ENCODE measurements at places on chromosomes 2 and 18.

DNA sequence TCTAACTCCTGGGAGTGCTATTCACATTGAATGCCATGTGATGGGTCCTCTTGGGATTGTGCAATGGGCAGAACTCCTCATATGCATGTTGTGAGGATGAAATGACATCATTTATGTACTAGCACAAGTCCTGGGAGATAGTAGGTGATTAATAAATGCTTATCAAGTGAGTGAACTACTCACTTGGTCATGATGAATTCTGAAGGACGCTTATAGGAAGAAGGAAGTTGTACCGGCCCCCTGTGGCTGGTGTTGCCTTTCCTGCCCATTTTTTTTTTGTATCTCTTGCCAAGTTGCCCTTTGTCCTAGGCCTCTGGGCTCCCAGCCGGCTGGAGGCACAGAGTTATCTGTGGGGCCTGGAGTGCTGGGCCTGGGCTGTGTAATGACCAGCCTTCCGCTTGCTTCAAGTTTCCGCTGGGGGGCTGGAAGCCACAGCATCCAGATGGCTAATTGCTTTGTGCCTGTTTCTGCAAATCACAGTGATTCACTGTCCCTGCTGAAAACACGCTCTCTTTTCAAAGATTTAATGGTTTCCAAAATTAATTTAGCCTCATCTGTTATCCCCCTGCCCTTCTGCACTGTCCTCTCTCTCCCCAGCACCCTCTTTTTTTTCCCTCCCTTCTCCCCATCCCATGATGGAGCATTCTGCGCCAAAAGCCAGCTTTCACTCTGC lies 33.7 kb upstream of the MRPL33 start:
- no peak for DNase-seq

DNA sequence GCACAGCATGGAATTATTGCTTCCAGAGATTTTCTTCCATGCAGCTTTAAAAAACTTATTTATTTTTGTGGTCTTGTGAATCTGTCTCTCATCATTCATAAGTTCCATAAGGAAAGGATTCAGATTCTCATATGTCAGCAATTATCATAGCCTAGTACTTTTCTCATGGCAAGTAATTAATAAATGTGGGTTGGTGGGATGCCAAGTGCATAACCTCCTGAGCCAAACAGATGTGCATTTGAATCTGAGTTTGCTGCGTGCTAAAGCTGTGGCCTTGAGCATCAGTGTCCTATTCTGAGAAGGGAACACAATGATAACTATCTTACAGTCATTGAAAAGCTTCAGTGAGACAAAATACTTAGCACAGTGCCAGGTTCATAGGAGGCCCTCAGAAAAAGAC lies 331.9 kb downstream of the PDE11A start:
- DNase-seq, result no peak

- DNase-seq, result no peak
Observed at GRCh38 chr2:7127156-7127555, 209.9 kb downstream of the RNF144A start.

GRCh38 chr2:226310146-226310545 lies 489.5 kb downstream of the IRS1 start:
- no peak for DNase-seq

DNA sequence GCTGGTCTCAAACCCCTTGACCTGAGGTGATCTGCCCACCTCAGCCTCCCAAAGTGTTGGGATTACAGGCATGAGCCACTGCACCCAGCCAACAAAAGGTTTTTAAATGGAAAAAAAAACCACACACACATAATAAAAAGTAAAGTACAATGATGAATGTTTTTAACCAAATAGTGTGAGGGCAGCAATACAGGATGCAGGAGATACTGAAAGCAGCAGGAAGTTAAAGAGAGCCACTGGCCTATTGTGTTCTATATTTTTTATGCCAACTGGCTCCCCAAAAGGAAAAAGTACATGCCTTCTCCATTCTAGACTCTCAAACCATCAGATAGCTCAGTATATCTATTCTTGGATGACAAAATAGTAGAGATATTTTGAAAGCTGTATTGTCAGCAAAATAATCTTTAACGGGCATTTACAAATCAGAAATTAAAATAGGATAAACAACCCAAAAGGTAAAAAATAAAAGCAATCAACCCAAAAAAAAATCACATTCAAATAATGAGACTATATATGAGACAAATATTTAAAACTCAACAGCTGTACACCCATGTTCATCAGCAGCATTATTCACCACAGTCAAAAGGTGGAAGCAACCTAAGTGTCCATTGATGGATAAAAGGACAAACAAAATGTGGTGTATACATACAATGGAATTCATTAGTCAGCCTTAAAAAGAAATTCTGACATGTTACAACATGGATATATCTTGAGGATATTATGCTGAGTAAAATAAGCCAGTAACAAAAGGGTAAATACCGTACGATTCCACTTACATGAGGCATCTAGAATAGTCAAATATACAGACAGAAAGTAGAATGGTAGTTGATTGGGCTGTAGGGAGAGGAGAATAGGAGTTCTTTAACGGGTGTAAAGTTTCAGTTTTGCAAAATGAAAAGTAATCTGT lies 26.2 kb downstream of the GPATCH11 start:
- no peak for DNase-seq

- no peak for DNase-seq
Observed at GRCh38 chr2:45670646-45671045, 19.2 kb downstream of the PRKCE start.

DNA sequence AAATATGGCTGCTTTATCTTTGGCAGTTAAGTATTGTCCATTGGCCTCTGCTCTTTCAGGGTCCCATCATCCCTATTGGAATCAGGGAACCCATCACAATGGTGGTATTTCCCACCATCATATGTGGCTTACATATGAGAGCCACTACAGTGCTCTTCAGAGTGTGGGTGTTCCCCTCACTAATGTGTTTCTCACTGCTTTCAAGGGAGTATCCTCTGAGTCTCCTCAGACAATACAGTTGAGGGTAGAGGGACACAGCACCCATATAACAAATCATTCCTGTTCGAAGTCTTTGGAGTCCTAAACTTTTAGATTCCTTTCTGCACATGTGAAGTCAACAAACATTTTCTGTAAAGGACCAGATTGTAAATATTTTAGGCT lies 48.8 kb upstream of the DNAJC10 start:
- DNase-seq, result no peak

DNA sequence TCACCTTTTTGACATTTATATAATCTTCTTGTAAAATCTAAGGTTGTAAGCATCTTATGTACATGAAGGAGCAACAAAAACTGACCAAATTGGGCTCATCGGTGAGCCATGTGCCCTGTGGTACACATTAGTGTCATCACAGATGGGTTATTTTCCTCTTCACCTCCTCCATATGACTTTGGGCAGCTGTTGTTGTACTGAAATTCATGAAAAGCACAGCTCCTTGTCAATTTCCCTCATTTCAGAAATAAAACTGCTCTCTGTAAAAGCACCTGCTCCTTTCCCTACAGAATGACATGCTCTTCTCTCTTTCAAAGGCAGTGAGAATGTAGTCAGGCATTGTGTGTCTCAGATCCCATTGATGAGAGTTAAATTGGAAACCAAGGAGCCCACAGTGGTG lies 42.0 kb downstream of the DTNA start:
- DNase-seq, result no peak

DNA sequence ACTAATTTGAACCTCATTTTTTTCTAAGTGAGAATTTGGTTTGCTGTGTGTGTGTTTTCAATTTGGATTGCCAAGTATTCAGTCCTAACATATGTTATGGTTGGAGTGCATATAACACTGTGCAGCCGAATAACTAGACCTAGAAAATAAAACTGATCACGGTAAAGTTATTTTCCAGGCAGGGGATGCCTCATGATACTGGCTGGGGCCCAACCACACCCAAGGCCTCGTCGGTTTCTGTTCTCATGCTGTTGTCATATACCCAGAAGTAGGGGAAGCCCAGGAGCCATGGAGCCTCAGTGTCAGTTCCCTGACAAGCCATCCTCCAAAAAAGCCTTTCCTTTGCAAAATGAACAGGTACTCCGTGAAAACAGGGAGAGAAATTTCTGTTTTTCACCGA lies 160.2 kb downstream of the GBX2 start:
- no peak for DNase-seq

- no peak for DNase-seq
Observed at GRCh38 chr2:169853041-169853668, 25.9 kb downstream of the UBR3 start.

- no peak for DNase-seq
Observed at GRCh38 chr2:53568469-53568868, 199.1 kb upstream of the CHAC2 start.

GRCh38 chr2:169173876-169174275 lies 104.5 kb downstream of the DHRS9 start:
- DNase-seq, result no peak

DNA sequence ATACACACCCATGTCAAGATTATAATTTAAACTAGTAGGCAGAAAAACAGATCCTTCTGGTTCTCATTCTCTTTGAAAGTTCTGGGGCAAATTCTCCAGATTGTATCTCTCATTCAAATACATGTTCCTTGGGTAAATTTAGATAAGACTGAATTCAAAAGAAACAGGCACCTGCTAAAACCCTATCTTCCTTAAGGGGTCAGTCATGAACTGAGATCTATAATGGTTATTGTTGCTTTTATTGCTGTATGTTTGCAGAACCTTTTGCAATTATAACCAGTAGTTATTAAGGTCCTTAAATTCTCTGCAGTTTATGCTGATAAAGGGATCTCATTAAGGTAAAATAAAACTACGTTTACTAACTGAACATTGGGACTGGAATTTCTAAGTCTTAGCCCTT lies 83.5 kb downstream of the MYO5B start:
- DNase-seq, result no peak

GRCh38 chr2:123935405-123935804 lies 89.7 kb upstream of the CNTNAP5 start:
- no peak for DNase-seq

DNA sequence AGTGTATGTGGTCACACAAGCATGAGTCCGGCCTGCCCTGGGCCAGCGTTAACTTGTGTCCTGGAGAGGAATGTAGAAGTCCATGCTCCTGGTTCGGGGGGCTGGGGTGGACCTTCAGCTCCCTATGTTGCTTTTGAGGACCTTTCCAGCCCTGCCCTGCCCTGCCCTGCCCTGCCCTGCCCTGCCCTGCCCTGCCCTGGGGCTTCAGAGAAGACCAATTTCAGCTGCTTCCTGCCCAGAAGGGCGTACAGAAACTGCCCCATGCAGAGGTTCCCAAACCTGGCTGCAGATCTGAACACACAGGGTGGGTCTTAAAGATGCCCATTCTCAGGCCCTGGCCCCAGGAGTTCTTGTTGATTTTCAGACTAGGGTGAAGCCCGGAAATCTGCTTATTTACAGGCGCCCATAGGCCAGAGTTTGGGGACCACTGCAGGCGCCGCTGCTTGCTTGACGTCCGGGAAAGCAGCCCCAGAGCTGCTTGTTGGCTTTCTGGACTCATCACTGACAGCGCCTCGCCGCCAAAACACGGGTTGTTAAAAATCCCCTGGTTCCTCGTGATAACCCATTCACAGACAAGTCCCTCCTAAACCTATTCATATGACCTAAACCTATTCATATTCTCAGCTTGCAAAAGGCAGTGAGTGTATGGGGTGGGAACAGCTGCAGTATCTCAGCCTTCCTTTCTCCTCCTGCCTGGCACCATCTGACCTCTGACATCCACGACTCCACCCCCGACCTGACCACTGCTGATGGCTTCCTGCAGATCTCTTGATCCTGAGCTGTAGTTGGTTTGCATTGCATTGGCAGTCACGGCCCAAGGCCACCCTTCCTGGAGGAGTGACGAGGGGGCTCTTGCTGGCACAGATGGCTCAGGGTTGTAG lies 198.3 kb downstream of the GLI2 start:
- DNase-seq, result no peak

GRCh38 chr2:222844323-222844722 lies 16.5 kb upstream of the ACSL3 start:
- no peak for DNase-seq

DNA sequence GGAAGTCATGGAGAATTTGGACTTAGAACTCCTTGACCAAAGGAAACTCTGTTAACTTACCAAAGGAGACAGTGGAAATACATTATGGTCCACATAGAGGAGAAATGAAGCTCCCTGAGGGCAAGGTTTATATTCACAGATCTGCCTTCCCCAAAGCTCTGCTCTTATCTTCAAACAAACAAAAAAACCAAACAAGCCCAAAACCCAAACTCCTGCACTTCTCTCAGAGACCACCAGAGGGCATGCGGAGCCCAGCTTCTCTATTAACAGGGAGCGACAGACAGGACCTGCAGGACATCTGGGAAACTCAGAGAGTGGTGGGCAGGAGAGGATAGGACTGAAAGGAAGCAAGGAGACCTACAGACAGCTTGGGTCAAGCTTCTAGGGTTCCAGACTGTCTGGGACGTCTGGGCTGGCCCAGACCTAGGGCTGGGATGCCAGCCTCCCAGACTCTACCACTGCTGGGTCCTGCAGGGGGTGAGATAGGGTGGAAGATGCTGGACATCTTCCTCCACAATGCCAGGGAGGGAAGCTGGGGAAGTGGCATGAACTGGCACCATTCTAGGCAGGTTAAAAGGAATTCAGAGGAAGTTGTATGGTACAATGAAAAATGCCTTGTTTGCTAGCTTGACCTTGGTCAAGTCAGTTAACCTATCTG lies 4.0 kb upstream of the WNT10A start:
- peak; percentile 85 for DNase-seq

GRCh38 chr2:31246184-31246852 lies 12.4 kb downstream of the EHD3 start:
- no peak for DNase-seq

- no peak for DNase-seq
Observed at GRCh38 chr18:9147440-9148202, 11.0 kb downstream of the ANKRD12 start.

- DNase-seq, result no peak
Observed at GRCh38 chr18:2414235-2414634, 157.1 kb downstream of the METTL4 start.

- no peak for DNase-seq
Observed at GRCh38 chr18:55988537-55988936, 400.5 kb upstream of the TCF4 start.

GRCh38 chr2:16076911-16077310 lies 136.6 kb downstream of the MYCN start:
- no peak for DNase-seq

GRCh38 chr18:62754026-62754425 lies 38.7 kb downstream of the PHLPP1 start:
- no peak for DNase-seq

DNA sequence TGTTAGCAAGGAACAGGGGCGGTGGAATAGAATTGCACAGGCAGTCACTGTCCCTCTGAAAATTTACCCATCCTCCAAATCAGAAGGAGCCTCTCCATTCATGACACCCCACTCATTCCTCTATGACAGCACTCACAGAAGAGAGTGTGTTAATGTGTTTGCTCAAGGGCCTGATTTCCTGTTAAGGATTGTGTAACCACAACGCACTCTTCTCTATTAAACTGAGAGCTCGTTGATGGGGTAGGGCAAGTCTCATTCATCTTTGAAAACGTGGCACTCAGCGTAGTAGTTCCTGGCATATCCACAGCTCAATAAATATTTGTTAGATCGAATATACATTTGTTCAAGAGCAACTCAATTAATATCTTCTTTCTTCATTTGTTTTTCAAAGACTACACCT lies 106.4 kb downstream of the VAPA start:
- DNase-seq, result no peak

Measured in memory B cell (primary cell).